Adrenal gland (tissue), 19 donors: ENCODE measurements at places on chromosomes 4 and X. TPM values are rescaled to one million over a fixed set of nuclear protein-coding genes. Genes with fewer than 3 reads are reported as not detected.

DNA sequence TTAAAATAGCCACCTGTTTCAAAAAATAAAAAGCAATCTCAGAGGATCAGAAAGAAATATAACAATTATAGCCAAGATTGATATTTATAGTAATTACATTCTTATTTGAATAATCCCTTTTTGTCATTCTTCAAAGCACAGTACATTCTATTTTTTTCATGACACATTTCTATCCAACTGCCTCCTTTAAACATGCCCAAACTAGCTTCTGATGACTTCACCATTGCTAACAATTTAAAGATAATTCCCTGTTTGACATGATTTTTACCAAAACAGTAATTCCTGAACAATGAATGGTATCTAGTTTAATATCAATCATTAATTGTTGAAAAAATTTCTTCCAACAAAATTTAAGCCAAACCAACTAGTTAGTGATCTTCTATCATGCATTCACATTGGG, 172.4 kb downstream of the SNCA start:
- no peak for DNase-seq

DNA sequence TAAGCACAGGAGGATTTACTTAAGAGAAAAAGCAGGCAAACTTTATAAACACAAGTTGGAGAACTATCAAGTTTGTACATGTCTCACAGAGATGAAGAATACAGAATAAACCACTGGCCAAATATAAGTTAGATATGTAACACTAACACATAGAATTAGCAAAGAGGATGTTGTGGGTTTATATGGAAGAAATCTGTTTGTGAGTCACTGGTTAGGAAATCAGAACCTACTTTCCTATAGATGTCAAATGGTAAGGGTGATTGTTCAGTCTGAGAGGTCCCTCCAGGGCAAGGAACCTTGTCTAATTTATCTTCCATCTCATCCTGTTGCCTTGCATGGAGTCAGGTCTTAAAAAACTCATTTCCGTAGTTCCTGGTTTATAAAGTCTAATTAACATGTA, 14.8 kb upstream of the ART3 start:
- no peak for DNase-seq

GRCh38 chrX:46792810-46793188, 33.9 kb upstream of the SLC9A7 start:
- DNase-seq, result no peak

DNA sequence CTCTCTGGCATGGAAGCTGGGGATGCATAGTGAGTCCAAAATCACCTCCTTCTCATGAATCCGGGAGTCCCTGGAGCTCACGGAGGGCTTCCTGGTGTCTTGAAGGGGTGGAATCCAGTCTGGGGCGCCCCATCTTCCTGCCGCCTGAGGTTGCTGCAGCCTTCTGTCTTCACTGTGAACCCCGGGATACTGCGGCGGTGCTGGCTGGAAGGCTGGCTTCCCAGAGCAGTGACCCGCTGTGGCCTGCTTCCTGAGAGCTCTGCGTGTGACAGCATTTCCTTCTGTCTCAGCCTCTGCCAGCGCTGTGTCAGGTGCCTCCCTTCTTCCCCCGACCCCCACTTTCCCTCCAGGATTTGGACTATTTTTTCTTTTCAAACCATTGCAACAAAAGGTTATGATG, 98.8 kb upstream of the STOX2 start:
- peak; percentile 10 for DNase-seq

Gene EMCN
- 48.9 TPM for total RNA-seq

Gene TRO
- 56.6 TPM for total RNA-seq

Gene NUDT11
- total RNA-seq, result 2.0 TPM

Gene CDX4
- not detected for total RNA-seq

Gene IL21
- total RNA-seq, result not detected
